ENCODE measurements at places on chromosomes 7 and 10.

GRCh38 chr10:61223576-61223975, 229.6 kb downstream of the TMEM26 start:
- DNase-seq = no peak

DNA sequence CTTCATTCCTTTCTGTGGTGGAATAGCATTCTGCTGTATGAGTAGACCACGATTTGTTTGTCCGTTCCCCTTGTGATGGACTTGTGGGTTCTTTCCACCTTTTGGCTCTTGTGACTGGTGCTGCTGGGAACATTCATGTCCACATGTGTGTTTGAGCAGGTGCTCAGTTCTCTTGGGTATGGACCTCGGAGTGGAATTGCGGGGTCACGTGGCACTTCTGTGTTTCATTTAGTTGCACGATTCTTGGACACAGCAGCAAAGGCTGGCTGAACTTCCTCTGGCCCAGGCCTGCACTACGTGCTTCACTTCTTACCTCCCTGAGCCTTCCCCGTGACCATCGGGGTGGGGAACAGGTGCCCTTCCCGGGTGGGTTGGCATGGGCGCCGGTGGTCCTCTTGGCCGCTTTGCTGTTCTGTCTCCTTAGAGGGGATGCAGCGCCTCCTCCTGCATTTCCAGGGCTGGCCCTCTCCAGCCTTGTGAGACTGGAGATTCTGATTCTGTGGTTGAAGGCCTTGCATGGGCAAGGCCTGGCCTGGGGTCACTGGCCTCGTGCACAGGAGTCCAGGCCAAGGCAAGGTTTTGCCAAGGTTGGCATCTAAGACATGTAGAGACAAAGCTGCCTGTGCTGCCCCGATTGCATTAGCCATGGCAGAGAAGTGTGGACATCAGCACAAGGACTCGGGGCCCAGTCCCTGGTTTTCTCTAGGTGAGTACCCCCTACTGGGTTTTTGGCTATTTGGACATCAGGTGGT, 25.1 kb downstream of the DOCK1 start:
- no peak for DNase-seq

- DNase-seq = no peak
Measured at GRCh38 chr10:92915892-92916291, 67.6 kb downstream of the EXOC6 start.

- no peak for DNase-seq
Measured at GRCh38 chr10:4590807-4591206, 235.2 kb upstream of the AKR1E2 start.

- DNase-seq = no peak
Measured at GRCh38 chr7:123401295-123401694, 133.1 kb downstream of the IQUB start.

DNA sequence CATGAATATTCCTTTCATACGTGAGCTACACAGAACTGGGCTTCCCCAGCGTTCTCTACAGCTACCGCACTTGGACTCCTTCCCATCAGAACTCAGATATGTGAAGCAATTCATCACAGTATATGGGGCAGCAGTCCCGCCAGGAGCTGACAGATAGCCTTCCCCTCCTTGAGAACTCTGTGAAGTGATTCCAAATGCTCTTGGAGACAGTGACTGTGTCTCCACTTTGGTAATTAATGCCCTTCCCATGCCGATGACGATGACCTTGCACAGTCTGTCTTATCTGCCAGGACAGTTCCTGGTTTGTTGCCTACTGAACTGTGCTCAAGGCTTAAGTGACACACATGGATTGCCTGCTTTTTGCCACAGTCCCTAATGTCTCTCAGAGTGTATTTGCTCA, 75.0 kb upstream of the AFAP1L2 start:
- DNase-seq = no peak

- no peak for DNase-seq
Measured at GRCh38 chr10:62045765-62046521, 144.4 kb downstream of the ARID5B start.

- DNase-seq = no peak
Measured at GRCh38 chr7:14900051-14900450, 2.5 kb downstream of the DGKB start.
